ENCODE measurements at places on chromosomes 7 and 10.

DNA sequence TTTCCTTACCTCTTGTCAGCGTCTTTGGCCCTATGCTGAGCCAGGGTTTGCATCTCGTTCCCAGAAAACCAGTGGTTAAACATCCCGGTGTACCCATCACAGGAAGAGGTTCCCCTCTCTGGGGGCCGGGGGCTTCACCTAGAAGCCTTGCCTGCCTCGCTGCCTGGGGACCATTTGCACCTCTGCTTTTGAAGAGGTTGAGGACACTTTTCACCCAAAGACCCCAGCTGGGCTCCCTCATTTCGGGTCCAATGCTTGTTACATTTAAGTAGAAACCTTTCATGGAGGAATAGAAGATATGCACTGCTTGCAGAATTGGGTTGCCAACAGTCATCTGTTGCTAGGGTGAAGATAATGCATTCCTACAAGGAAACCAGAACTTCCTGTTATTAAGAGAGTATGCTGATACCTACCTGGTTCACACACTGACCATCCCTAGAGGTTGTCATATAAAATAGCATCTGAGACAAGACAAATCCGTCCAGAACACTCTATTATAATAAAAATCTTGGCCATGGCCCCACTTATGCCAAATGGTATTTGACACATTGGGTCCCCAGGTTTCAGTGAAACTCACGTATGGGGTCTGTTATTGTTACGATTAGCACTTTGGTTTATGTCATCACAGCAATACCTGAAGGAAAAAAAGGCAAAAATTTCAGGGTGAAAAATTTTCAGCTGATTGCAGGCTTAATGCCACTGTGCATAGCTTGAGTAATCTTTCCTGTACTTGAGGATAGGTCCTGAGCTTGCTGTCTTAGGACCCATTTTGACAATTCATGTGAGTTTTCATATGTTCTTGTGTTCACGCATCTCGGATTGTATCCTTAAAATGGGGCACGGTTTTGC, 917 bp downstream of the ZNF365 start:
- no peak for DNase-seq

- no peak for DNase-seq
Measured at GRCh38 chr7:97439637-97440214, 292.2 kb upstream of the TAC1 start.

- DNase-seq = no peak
Measured at GRCh38 chr7:91918356-91918755, 22.3 kb upstream of the AKAP9 start.

GRCh38 chr7:157750291-157750690, 413.5 kb downstream of the DNAJB6 start:
- no peak for DNase-seq

DNA sequence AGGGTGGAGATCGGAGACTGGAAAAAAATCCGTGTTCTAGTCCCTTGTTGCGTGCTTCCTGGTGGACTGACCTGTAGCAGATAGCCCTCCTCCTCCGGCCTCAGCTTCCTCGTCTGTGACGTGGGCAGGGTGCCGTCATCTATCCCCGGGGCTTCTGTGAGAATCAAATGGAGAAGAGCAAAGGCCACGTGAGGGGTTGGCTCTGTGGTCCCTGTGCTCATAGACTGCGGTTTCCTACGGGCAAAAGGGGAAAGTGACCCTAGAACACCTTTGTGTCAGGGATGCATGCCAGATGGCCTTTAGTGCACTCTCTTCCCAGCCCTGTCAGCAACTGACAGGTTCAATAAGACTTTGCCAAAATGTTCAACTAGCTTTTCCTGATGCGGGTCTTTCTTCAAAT, 33.7 kb downstream of the GRK5 start:
- no peak for DNase-seq

DNA sequence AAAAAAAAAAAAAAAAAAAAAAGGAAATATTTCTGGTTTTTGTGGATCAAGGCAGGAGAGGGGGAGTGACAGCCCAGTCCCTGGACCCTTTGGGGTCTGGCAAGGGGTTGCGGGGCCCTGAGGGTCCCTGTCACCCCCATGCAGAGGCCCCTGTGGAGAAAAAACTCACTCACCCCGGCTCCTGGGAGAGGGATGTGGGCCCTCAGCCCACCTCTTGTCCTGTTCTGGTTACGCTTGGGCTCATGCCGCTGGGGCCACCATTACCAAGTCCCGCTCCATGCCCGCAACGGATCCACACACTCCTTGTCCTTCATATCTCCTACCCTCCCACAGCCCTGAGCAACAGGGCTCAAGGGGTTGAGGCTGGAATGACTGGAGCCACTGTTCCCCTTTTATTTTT, 1.0 kb upstream of the TMEM184A start:
- no peak for DNase-seq

DNA sequence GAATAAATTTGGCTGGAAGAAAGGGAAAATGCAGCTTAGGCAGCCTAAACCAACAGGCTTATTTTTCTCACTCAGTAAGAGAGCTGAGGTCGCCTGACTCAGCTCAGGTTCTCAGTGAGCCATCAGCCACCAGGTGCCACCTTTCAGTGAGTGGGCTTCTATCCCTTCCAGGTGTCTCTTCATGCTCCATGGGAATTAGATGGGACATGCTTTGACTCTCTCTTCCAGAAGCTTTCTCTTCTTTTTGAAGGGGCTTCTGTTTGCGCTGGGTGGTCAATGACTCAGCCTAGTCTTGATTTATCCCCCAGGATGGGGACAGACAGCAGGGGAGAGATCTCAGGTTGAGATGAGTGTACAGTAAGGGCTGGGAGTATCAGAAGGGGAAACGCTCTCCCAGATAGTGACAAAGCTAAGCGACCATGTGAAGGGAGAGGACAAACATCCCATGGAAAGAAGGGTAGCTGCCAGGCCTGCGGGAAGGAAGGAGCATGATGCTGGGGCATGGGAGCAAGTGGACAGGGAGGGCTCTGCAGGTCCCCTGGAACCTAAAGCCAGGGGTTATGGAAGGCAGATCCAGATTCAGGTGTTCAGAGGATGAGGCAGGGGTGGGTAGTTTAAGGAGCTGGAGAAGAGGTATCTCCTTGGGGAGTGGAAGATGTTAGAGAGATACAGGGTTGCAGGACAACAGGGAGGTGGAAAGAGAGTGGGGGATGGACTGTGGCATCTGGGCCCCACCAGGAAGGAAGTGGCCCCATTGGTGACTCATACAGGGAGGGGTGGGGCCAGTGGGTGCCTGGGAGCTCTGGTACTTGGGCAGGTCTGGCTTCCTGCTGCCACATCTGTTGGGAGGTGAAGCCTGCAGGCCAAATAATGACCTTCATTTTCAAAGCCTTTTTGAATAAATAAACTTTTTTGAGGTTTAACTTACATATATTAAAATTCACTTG, 32.5 kb downstream of the OGDH start:
- peak; percentile 82 for DNase-seq

DNA sequence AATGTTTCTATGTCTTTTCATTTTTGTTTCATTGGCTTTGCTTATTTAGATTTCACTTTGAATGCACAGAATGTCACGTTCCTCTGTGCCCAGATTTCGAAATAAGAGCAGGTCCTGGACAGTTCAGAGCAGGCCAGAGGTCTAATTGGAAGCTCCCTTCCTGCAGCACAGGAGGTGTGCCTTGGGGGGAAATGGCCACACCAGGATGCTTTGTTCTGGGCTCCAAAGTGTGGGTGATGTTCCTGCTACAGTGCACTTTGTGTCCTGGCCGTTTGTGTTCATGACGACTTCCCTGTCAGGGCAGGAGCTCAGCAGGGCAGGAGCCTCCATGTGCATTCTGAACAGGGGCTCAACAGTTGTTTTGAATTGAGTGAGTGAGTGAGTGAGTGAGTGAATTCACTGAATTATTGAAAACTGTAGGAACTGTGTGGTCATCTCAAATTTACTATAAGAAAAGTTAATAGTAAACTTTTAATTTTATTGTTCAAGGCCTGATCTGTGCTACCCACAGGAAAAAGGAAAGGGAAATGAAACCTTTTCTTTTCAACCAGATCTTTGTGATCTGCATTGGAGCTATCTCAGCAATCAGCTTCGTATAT, 109.5 kb upstream of the GJD4 start:
- DNase-seq = no peak

DNA sequence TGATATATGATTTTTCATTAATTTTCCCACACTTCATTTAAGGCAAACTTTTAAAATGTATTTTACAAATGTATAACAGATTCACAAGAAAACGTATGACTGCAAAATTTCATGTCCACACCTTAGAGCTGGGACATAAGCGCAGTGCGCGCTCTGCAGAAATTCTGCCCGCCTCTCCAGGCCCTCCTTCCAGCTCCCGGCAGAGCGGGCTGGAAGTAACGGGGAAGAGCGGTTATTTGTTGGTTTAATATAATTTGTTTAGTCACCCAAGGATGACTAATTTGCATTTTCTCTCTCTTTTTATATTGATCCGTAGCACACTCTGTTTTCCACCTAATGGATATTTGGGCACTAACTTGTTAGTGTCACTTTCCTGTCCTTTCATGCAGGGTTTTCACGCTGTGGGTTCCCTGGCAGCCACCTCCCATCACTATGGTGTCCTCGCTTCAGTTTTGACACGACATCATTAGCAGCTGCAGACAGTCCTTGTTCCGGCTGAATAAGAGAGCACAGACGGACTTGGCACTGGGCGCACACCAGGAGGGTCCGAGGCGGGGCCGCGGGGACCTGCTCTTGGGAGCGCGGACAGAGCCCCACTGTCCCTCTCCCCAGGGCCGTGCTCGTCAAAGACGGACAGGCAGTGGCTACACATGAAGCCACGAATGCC, 129.2 kb upstream of the SEC61G start:
- no peak for DNase-seq

DNA sequence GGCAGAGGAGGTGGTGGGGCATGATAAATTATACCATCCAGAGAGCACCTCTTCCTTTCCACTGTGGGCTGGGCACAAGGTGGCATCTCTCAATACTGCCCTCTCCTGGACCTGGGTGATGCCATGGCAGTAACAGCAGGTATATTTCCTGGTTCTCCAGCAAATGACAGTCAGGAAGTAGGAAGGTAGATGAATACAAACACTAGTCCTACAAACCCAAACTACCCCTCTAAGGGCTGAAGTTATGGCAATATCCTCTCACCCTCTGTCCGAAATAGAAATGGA, 1004.9 kb downstream of the KCNMA1 start:
- DNase-seq = no peak

DNA sequence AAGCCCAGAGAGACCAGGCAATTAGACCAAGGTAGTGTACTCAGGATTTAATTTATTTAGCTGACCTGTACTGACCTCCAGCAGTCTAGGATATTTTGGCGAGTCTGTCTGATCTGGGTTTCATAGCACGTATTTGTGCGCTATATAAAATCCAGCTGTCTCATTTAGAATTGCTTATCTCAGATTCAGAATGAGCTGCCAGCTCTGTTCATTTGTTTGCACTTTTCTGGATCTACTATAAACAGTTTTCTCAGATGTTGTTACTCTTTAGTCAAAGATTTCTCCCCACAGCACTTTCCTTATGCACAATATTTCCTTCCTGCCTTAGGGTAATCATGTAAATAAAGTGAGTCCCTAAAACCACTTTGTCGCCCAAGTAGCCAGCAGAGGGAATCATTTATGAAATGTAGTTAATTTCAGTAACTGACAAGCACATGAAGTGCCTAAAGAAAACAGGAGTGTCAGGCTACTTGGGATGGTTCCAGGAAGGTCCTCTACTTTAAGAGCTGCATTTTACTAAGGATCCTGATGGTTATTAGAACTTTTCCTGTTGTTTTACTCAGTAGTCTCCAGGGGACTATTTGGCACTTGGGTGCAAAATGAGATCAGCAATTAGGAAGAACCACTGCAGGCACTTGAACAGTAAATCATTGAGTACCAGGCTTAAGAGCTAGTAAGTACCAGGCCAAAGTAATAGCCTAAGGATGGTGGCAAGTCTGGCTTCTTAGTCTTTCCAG, 226.4 kb downstream of the TWIST1 start:
- no peak for DNase-seq

DNA sequence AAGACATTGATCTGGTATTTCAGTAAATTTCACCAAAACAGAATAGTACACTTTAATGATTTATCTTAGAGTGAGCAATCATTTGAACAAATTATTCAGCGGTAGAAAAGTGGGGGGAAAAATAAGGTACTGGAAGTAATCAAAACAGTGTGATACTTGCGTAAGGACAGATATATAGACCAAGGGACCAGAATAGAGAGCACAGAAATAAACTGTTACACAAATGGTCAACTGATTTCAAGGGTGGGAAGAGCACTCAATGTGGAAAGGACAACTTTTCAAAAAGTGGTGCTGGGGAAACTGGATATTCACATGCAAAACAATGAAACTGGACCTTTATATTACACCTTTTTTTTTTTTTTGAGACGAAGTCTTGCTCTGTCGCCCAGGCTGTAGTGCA, 119.9 kb downstream of the NRBF2 start:
- DNase-seq = no peak

- no peak for DNase-seq
Measured at GRCh38 chr10:70698211-70698610, 25.9 kb downstream of the ADAMTS14 start.

GRCh38 chr10:44393834-44394547, 9.1 kb upstream of the CXCL12 start:
- DNase-seq = no peak

- no peak for DNase-seq
Measured at GRCh38 chr7:93894426-93894825, 3.9 kb upstream of the TFPI2 start.

GRCh38 chr10:58212622-58213021, 55.1 kb downstream of the IPMK start:
- no peak for DNase-seq

- DNase-seq = no peak
Measured at GRCh38 chr7:136009488-136010079, 32.4 kb upstream of the MTPN start.

- no peak for DNase-seq
Measured at GRCh38 chr7:49333180-49333881, 409.0 kb downstream of the CDC14C start.

GRCh38 chr7:43753843-43754242, 4.6 kb upstream of the BLVRA start:
- no peak for DNase-seq

GRCh38 chr10:120328647-120329046, 128.4 kb upstream of the PLPP4 start:
- no peak for DNase-seq

DNA sequence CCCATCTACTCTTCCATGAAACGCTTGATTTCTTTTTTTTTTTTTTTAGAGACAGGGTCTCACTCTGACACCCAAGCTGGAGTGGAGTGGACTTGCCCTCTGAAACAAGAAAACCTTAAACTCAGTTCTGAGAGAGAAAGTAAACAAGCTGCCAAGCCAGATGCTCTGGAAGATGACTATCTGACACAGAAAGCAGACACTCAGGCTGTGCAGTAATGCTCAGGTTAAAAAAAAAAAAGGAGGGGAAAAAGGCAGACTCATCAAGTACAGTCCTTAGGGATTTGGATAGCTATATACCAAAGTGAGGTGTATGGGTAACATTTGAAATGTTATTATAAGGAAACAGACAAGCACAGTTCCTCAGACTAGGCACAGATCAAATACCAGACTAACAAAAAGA, 80.5 kb downstream of the IDE start:
- DNase-seq = no peak

DNA sequence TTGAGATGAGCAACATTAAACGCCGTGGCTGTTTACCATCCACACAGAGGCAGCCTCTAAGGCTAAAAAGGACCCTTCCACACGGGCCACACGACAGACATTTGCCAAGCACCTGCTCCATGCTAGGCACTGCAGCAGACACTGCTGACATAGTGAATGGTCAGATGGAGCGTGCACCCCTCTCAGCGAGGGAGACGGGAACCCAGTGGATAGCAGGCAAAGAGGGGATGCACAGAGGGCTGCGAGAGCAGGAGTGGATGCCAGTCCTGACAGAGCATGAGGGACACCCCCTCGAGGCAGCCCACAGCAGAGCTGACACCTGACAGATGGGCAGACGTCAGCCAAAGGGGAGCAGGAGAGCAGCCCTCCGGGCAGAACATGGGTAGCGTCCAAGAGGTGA, 5.6 kb upstream of the STK32C start:
- DNase-seq = no peak
